Myometrial cell (primary cell): ENCODE measurements at places on chromosomes 7 and 10. TPM values are rescaled to one million over a fixed set of nuclear protein-coding genes. Genes with fewer than 3 reads are reported as not detected.

CACUL1 gene
- 18.3 and 19.9 TPM in 2 replicates for total RNA-seq

CLEC5A gene
- not detected in 2 replicates for total RNA-seq

LRRC17 gene
- 104 and 108 TPM in 2 replicates for total RNA-seq

TMEM229A gene
- not detected in 2 replicates for total RNA-seq

MARVELD1 gene
- 55.3 and 63.4 TPM in 2 replicates for total RNA-seq

AGR2 gene
- not detected in 2 replicates for total RNA-seq

IGFBP1 gene
- total RNA-seq = not detected in 2 replicates

NME8 gene
- not detected in 2 replicates for total RNA-seq

XRCC2 gene
- total RNA-seq = 2.3 and 2.8 TPM in 2 replicates

NKX1-2 gene
- not detected in 2 replicates for total RNA-seq

FANK1 gene
- 0.71 and 1.4 TPM in 2 replicates for total RNA-seq

CPA2 gene
- 0.89 TPM in 1 of 2 replicates, not detected in the other for total RNA-seq
